ENCODE measurements at places on chromosomes 16 and 17.

- DNase-seq, result no peak
Measured at GRCh38 chr16:503150-504071, 24.1 kb upstream of the CAPN15 start.

DNA sequence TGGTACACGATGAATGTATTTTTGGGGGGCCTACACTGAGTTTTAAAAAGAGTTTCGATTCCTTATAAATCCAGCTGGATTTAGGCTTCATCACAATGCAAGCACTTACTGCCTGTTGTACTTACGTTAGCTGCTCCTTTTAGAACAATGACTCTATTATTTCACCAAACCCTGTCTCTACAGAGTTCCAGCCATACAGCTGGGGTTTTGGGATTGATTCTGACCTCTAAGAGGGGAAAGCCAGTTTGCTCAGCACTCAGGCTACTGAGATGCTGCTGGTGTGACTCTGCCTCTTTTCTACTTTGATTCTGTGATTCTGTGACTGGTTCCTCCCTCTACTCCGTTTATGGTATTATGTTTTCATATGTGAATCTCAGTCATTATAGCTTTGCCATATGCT is 329.7 kb downstream of the ABCC12 start:
- no peak for DNase-seq

GRCh38 chr16:81413245-81413990 is 31.2 kb upstream of the CMIP start:
- DNase-seq, result no peak

DNA sequence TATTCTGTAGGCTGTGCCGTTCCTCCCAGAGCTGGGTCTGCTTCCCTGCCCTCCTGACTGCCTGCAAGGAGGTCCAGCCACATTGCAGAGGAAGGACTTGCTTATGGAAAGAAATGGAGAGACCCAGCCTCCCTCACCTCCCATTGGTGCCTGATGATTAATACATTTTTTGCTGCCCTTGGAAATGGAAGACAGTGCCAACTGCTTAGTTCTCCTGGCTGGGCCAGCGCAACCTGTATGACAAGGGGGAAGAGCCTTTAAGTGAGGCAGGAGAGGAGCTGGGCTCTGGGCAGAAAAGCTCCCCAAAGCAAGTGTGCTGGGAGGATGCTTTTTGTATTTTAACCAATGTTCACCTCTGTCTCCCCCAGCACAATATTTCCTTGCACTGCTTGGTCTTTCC is 238.5 kb downstream of the SOX9 start:
- no peak for DNase-seq

DNA sequence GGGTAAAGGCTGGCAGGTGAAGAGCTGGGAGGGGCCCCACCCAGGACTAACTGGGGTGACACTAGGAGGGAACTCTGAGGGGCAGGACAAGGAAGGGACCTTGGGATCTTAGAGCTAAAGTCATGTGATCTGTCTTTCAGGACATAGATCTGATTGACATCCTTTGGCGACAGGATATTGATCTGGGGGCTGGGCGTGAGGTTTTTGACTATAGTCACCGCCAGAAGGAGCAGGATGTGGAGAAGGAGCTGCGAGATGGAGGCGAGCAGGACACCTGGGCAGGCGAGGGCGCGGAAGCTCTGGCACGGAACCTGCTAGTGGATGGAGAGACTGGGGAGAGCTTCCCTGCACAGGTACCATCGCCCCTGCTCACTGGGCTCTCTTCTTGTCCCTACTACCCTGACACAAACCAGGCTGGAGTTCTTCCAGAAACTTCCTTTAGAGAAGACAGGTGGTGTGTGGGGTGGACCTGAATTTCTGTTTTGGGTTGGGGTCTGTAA is 8.1 kb downstream of the NFE2L1 start:
- DNase-seq, result no peak

- DNase-seq, result no peak
Measured at GRCh38 chr16:30137897-30138296, 14.9 kb upstream of the MAPK3 start.

DNA sequence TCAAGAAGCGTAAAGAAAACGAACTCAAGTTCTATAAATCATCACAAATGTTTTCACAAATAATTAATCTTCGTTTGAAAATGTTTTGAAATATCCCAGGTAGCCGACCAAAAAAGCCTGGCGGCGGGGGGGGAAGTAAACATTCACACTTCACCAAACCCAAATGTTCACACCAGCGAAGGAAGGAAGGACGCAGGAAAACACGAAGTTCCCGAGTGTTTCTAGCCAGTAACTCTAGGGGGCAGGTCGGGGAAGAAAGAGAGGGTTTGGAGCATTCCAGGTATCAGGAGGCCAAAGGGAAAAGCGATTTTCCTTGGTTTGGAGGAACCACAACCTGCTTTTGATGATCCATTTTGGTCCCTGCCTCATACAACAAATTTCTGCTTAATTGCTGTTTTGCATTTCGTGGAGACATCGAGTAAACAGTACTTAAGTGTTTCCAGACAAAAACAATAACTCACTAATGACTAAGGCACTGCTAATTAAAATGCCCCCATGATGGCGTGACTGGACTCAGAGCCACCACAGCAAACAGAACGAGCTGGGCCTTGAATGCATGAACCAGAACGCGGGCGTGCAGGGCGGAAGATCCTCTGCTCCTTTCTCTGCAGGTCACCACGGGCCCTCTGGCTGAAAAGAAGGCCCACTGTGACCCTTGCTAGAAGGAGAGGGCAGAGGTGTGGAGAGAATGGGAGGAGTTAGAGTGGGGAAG is 16.6 kb downstream of the ZFHX3 start:
- no peak for DNase-seq

DNA sequence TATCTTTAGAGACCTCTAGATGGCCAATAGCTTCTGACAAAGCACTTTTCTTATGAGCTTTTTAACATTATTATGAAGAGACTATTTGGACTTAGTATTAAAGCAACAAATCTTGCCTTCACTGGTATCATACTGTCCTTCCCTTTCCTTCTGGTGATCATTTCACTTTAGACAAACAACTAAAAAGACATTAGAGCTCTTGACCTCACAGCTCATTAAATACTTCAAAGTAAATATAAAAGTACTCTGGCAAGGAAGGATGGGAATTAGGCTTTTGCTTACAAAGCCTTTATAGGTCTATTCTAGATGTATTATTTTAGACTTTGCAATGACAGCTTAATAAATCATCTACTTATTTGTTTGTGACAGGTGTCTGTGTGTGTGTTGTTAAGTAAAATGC is 11.1 kb downstream of the STXBP4 start:
- DNase-seq, result no peak

GRCh38 chr16:12600536-12601256 is 203.0 kb downstream of the CPPED1 start:
- DNase-seq, result no peak
